ENCODE measurements at places on chromosomes 7 and 10. TPM values are rescaled to one million over a fixed set of nuclear protein-coding genes. Genes with fewer than 3 reads are reported as not detected.

Gene TUBAL3
- polyA plus RNA-seq = not detected

Gene LEP
- polyA plus RNA-seq = not detected

Gene TSPAN12
- polyA plus RNA-seq = 2.2 TPM

Gene LIPF
- polyA plus RNA-seq = not detected

Gene AKR1C4
- polyA plus RNA-seq = not detected

Gene ZP3
- not detected for polyA plus RNA-seq

Gene GET4
- polyA plus RNA-seq = 63.8 TPM

Gene JAKMIP3
- 5.1 TPM for polyA plus RNA-seq

Gene PPP1R3A
- 1.6 TPM for polyA plus RNA-seq

Gene ACHE
- polyA plus RNA-seq = 12.2 TPM

Data from neural cell (in vitro differentiated cells).